Stomach (tissue), 19 donors: ENCODE measurements at places on chromosomes 12 and 14. TPM values are rescaled to one million over a fixed set of nuclear protein-coding genes. Genes with fewer than 3 reads are reported as not detected.

DNA sequence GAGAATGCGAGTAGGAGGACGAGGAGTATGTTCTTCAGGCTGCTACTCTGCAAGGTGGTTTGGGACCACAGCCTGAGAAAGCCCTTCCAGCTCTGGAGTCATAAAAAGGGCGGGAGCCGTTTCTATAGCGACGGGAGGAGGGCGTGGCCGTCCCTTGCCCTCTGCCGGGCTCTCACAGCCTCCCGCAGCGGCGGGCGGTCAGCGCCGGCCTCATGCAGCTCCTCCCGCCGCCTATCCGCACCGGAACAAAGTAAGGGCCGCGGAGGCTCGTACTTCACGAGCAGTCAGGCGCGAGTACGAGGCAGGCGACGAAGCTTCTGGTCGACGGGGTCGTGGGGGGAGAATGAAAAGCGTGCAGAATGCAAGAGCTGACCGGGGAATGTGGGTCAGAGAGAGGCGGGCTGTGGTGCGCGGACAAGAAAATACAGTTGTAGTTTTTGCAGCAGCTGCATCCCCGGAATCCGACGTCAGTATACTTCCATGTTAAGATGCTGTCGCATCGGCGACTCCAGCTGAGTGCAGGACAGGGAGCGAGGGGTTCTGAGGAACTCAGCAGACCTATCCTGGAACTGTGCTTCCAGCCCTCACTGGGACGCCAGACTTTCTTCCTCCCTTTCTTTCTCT, at the start of gene DYRK4:
Gene DYRK4, plus strand, starts transcription at position 175 of the 624 bp plus-strand sequence. Its CDS starts 38 bp downstream, at position 213.
- DNase-seq: peak; percentile 81

DNA sequence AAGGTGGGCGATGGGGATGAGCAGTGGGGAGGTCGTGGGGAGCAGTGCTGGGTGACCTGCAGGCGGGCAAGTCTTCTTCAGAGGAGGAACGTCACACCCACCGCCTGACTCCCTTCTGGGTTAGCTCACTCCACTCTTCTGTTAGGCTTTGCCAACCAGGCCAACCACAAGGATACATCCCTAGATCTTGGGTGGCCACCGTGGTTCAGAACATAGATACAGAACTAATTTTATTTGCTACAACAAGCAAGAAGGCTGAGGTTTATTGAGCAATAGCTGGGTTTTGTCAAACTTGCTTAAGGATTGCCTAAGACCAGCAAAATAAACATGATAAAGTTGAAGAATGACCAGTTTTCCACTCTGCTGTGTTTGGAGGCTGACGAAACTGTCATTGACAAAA, 109.4 kb downstream of the DACT1 start:
- no peak for DNase-seq

DNA sequence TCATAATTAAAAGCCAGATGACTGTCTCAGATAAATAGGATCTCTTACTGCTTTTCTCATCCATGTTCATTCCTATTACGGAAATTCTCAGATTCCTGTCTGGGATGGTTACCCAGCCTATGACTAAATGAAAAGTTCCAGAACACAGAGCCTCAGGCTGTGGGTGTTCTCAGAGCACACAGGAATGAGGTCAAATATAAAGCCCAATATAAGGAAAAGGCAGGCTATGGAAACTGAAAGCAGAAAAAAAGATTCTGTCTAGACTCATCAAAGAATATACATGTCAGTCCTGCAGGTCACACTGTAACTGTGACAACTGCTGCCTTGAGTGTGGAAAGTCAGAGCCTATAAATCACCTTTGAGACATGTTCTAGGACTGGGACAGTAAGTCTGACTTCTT, 64.3 kb downstream of the DCAF5 start:
- DNase-seq: no peak

GRCh38 chr12:93913845-93914244, 234.5 kb upstream of the PLXNC1 start:
- DNase-seq: no peak

DNA sequence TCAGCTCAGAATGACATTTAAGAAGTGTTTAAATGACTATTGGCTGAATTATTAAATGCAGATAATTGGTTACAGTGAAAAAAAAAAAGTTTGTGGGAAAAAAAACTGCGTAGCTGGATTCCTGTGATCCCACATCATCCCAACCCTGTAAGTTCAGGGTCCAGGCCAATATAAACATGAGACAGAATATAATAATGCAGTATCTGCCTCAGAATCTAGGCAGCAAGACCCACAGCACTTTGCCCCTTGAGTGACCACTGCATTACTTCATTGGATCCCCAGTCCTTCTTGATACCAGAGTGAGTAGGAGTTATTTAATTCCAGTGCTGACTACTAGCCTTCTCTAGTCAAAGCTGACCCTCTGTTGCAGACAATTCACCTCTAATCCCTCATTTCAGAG, 272.6 kb downstream of the CCER1 start:
- DNase-seq: no peak

DNA sequence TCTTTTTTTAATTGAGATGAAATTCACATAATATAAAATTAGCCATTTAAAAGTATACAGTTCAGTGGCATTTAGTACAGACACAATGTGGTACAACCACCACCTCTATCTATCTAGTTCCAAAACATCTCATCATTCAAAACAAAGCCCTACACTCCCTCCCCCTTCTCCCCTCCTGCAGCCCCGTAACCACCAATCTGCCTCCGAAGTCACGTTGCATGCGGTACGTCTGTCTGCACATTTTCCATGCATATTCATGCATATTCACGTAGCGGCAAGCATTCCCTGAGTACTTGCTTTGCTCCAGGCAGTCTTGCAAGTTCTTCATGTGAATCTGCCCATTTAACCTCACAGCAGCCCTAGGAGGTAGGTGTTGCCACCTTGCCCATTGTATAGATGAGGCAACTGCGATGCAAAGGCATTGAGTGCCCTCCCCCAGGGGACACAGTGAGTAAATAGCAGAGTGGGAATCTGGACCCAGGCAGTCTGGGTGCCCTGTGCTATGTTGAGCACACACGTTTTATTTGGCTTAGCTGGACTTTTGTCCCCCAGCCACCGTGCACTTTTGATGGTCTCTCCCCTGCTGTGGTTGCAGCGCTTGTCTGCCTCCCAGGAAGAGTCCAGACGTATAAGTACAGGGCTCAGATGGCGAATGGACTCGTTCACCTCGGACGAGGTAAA, 43.4 kb downstream of the RIN3 start:
- DNase-seq: no peak

DNA sequence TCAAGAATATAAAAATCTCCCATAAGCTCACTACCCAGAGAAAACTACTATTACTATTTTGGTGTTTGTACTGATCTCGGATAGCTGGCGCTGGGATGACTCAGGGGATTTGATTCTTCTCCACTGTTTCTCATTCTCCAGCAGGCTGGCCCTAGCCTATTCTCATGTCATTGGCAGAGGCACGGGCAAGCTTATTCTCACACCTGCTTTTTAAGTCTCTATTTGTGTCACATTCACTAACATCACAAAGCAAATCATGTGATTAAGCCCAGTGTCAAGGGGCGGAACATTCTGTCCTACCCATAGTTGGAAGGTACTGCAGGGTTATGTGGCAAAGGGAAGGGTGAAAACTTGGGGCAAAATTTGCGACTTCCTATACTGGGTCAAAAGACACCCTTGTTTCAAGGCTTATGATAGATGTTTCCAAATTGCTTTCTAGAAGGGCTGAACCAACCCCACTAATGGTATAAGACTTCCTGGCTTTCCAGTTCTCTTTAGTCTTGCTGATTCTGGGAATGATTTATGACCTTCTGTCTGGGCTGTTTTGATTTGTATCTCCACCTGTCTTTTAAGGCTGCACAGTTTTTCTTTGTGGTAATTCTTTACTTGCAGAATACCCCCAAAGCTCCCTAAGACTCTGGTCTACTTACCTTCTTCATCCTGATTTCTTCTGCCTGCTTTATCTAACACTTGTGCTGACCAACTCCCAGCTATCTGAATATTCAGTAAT, 406.4 kb downstream of the NRXN3 start:
- DNase-seq: no peak

DNA sequence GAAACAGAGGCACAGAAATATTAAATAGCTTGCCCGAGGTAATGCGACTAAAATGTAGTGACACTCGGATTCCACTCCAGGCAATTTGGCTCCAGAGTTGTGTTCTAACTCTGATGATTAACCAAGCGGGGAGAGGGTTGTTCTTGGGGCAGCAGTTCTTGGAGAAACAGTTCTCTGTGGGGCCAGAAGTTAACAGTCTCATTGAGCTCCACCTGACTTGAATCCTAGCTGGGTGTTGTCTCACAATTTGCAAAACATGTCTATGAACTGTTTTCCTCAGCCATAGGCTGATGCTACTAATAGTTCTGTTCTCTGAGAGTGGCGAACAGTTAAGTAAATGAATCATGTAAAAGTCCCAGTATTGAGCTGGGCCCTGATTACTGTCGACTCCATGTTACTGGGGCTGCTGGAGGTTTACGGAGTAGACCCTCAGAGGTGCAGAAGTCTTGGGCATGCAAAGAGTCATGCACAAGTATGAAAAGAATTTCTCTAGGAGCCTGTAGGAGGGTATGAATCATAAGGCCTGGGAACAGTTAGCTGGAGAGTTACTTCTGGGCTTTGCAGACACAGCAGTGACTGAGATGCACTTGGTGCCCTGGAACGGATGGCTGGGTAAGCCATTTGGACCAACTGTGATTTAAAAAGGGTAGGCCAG, 15.4 kb upstream of the NIN start:
- no peak for DNase-seq

Gene HEATR5A
- total RNA-seq: 38.8 TPM

Gene GNB3
- total RNA-seq: not detected

Gene BMP4
- 17.9 TPM for total RNA-seq

Gene TBC1D30
- 41.1 TPM for total RNA-seq

Gene CLEC12A
- total RNA-seq: 0.43 TPM
